ENCODE measurements at places on chromosomes 1 and 21.

DNA sequence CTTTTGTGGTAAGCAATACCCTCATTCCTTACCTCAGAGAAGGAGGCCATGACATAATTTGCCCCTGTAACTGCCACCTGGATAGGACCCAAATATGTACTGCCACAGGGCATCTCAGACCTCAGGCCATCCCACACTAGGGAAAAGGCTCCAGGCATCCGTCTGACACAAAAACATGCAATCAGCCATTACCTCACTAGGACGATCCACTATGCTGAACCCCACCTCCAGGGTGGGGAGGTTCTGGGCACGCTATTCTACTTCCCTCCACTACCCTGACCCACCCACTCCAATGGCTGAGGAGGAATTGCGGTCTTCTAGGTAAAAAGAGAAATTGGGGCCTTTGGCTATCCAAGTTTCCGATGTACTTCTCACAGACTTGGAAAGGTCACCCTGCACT is 53.6 kb downstream of the ERI3 start:
- DNase-seq, result no peak

- no peak for DNase-seq
These were observed 650 bp downstream of the TNFAIP8L2 start for GRCh38 chr1:151157067-151157531.

GRCh38 chr21:23130308-23130707 is 2132.1 kb downstream of the NCAM2 start:
- no peak for DNase-seq

DNA sequence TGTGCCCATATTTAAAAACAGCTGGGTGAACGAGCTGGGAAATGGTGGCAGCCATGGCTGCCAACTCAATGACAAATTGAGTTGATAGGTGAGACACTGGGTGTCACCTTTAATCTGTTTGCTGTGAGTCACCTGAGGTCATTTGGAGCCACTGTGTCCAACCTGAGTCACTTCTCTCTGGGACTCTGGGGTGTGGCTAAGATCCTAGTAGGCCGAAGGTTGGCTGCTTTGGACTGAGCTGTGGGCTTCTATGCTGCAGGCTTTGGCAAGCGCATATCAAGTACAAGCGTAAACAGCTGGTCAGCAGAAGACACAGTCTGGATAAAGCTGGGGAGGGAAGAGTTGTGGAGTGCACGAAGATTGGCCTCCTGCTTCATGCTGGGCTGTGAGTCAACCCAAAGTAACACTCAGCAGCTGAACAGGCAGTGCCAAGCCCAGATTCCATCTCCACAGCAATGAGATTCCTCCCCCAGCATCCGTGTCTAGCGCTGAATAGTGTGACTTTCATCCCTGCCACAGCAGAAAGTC is 24.0 kb downstream of the TEX35 start:
- peak; percentile 99 for DNase-seq

GRCh38 chr1:156203331-156203730 is 9.4 kb downstream of the SLC25A44 start:
- peak; percentile 48 for DNase-seq

GRCh38 chr1:223674119-223674890 is 8.8 kb upstream of the CAPN8 start:
- no peak for DNase-seq

DNA sequence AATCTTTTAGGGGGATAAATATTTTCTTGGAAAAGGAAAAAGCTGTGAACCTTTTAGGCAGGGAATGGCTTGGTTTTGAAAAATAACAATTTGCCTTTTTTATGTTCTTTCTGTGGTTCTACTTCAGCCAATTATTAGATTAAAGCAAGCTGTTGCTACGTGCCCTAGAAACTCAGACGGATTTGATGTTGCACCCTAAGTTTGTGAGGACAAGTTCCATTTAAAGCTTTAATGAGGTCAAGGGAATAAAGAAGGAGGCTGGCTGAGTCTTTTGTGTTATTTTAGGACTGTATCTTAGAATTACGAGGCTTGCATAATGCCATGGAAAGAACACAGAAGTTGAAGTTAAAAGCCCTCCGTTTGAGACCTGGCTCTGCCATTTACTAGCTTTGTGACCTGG is 216.9 kb downstream of the NUF2 start:
- no peak for DNase-seq

GRCh38 chr21:42760951-42761751 is 107.7 kb downstream of the PDE9A start:
- no peak for DNase-seq

- DNase-seq, result no peak
These were observed 142.5 kb upstream of the MAGI3 start for GRCh38 chr1:113247782-113248181.

GRCh38 chr21:42013931-42014330 is 3.8 kb upstream of the ZBTB21 start:
- no peak for DNase-seq

DNA sequence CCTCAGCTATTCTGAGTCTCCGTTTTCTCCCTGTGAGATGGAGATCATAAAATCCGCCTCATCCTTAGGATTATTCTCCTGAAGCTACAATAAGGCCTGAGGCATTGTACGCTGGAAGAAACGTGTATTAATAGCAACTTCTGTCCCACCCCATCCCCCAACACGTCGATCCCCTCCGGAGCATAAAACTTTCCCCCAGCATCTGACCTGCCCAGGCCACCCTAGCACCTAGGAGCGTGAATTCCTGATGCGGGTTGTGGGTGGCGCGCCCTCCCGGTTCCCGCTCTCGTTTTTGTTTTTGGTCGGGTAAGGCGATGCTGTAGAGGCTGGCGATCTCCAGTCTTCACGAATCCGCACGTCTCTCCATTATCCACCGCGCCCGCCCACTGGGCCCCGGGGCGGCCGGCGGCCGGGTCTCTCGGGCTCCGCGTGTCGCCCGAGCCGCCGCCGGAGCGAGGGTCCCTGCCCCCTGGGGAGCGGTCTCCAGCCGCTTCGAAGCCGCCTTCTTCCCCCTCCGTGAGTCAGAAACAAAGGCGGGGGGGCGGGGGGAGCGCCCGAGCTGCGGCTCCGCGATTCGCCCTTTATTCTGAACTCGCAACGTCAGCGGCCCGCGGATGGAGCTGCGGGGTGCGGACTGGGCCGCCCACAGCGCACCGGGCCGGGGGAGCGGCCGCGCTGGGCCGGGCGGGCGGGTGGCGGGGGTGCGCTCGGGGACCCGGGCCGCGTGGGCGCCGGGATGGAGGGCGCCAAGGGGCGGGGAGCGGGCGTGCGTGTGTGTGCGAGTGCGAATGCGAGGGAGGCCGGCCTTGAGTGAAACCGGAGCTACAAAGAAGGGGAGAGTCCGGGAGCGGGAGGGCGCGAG is at the start of gene PLEKHO1:
PLEKHO1 (plus strand) TSS at position 646 of the 862 bp plus-strand sequence. CDS start 342 bp downstream, outside the sequence.
- DNase-seq, result peak; percentile 74

DNA sequence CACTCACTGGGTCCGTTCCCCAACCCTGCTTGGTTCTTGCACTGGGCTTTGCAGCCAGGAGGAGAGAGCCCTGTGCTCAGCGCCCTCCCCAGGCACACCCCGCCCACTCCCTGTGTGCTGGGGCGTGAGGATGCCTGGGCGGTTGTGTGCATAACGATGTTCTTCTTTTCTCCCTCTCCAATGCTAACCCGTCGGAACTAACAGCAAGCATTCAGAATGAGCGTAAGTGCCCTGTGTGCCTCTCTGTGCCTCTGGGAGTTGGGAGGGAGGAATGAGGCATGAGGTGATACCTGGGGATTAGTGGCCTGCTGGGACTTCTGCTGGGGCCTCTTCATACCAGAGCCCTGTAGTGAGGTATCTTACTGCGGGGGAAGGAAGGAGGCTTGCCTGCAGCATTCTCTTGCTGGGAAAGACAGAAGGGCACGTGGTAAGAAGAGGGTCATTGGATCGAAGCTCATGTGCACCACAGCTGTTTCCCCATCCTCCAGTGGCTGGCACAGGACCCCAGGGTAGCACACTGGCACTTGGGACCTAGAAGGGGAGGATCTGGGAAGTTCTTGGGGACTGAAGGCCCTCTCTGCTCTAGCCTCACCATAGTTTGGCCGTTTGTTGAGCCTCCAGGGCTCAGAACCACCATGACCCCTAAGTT is 79.8 kb downstream of the NFASC start:
- no peak for DNase-seq

DNA sequence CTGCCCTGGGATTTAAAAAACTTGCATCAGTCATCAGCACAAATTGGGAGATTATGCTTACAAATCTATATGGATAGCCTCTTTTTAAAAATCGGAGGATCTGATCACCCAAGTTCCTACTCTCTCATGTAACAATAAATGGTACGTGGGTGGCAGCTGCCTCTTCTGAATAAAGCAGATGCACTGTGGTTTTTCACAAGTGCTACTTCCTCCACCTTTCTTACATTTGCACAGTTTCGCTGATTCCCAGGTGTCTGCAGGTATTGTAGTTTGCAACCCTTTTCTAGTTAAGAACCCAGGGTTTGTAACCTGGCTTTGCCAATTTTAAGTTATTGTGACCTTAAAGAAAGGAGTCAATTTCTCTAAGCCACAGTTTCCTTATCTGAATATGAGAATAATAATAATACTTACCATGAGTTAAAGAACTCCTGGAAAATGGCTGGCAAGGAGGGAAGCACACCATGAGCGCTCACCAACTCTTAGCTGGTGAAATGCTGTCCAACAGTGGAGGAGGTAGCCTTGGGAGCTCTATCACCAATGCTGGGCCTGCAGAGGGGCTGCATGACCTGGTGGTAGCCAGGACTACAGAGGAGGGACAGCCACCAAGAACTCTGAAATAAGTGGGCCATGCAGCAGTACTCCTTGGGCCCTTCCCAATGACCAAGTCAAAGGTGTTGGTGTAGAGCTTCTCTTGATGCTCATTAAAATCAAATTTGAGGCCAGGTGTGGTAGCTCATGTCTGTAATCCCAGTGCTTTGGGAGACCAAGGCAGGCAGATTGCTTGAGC is 30.2 kb upstream of the KCNA2 start:
- no peak for DNase-seq

DNA sequence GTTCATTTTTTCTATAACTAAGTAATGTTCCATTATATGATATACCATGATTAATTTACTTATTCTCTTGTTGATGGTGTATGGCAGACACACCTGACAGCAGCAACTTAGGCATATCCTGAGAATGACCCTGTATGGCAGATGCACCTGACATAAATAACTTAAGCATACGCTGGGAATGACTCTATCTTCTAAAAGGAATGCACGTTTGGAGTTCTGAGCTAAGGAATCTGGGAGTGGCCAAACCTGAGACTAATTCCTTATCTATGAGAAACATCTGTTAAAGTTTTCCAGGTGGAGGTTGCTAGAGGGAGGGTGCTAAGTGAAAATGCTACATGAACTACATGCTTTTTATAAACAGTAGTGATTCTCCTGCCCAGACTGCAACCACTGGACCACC is 96.7 kb upstream of the RGS18 start:
- DNase-seq, result no peak

DNA sequence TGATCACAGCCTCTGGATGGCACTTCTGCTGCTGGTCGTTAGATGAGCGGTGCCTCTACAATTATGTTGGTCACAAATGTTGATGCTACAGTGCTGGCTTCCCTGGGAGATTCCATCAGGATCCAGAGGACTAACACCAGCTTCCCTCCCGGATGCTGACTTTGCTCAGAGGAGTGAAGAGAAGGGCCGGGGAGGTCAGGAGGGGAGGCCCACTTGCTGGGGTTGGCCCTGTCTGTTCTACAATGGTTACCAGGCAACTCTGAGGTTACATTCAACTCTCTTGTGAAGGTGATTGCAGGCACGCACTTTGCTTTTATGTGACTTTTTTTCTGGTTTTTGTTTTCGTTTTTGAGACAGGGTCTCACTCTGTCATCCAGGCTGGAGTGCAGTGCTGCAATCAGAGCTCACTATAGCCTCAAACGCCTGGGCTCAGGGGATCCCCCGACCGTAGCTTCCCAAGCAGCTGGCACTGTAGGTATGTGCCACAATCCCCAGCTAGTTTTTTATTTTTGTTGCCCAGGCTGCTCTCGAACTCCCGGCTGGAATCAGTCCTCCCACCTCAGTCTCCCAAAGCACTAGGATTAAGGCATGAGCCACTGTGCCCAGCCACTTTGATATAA is 112.5 kb downstream of the ADSS2 start:
- DNase-seq, result no peak

DNA sequence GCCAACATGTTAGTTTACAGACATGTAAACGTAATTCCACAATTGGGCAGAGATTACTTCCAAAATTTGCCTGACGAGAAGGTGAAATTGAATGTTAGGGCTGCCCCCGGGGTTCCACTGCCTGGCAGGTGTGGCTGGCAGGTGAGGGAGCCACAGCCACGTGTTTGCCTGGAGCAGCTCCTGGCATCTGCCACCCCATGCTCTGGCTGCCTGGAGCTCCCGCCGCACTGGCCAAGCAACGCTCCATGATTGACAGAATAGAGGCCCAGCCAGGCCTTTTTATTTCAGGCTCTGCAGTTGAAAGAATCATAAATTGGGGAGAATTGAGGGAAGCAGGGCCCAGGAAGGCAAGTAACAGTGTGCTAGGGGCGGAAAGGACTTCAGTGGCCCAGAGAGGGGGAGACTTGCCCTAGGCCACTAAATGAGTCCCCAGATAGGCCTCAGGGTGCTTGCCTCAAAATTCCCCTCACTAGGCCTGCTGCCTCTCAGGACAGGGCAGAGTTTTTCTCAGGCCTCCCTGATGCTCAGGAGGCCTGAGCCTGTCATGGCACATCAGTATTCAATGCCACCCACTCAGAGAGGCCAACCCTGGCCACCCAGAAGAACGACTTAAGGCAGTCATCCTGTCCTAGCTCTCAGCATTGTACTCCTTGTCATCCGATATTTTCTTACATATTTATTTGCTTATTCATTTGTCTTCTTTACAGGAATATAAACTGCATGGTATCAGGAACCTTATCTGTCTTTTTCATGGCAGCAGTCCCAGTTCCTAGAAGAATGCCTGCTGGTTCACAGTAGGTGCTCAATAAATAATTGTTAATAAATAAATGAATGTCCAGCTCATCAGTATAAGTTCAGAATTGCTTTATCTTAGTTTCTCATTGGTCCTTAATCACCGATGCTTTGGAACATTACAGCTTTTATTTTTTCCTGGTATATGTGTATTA is 16.6 kb upstream of the S1PR1 start:
- no peak for DNase-seq

- no peak for DNase-seq
These were observed 50.6 kb upstream of the PAX7 start for GRCh38 chr1:18580047-18580446.

- no peak for DNase-seq
These were observed 67.9 kb upstream of the ARID1A start for GRCh38 chr1:26627954-26628353.
